Transverse colon (tissue), 4 donors: ENCODE measurements at places on chromosomes 5 and 9. TPM values are rescaled to one million over a fixed set of nuclear protein-coding genes. Genes with fewer than 3 reads are reported as not detected.
A peak's percentile ranks its signal among the peaks of the same experiment; 100 is the strongest.

DNA sequence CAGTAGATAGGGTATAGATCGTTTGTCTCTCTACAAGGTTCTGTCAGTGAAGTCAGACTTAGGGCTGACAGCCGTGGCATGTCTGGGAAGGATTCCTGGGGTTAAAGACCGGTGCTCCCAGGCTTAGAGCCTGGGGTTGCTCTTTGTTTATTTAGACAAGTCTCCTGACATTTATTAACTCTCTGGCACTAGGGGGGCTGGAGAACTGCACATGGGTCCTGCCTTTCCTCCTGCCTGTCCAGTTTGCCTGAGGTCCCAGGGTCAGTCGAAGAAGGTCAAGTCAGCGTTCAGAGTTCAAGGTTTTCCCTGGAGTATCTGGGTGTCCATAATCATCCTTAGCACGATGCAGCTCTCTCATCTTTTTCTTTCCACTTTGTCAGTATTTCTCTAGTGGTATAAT lies 5.6 kb downstream of the EGFLAM start:
- DNase-seq = no peak

DNA sequence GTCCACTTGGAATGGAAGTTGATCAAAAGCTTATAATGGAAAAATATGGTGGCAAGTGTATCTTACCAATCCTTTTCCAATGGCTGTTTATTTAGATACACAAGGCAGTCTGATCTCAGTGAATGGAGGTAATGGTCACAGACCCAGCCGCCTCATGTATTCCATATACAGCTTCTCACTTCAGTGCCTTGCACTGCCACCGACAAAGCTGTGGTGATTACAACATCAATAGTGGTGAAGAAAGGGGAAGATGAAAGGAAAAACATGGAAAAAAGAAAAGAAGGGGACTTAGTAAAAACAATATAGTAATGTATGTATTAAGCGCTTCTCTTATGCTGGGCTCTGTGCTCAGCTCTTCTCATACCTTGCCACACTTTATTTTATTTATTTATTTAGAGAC lies 297.3 kb upstream of the RASA1 start:
- DNase-seq = no peak

DNA sequence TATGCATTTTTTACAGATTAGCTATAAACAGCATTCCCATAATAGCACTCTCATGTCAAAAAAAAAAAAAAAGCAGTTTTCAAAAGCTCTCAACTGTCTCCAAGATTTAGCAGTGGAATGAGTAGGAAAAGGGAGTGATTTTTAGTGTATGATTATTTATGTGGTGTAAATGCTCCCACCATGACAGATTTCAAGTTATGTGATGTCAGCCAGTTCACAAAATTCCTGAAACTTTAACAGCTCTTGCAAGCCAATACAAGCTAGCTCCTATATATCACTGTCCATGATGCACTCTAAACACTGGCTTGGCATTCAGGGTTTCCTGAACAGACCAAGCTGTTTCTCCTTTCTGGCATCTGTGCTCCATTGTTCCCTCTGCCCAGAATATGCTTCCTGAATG lies 7.9 kb upstream of the ANKDD1B start:
- DNase-seq = no peak

Gene SOX30
- 0.75 TPM for total RNA-seq

Gene CFAP157
- total RNA-seq = not detected

- DNase-seq = no peak
Measured at GRCh38 chr5:66967826-66968262, 228.8 kb downstream of the CD180 start.

DNA sequence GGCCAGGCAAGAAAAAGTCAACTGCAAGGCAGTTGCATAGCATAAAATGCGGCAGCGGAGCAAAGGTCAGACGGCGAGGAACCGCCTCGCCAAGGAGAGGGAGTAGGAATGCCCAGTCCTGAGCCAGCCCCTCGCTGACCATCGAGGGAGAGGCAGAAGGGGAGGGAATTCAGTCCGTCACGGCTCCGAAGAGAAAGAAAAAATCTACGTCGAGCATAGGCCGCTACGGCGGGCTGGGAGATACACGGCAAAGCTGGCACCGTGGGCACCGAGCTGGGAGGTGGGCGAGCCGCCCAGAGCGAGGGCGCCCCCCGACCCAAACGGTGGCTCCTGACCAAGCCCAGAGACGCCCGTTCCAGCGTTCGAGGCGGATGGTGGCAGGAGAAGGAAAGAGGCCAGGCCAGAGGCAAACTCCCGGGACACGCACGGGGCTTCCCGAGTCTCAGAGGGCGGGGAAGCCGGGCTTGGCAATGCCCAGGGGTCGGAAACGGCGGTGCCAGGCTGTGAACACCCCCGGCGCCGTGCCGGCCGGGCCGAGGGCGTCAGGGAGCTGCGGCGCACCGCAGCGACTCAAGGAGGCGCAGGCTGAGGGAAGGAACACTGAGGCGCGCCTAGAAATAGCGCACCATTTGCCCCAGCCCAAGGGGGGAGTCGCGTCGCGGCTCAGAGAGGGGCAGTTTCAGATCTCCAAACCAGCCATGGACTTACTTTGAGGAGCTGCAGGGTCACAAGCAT lies 518 bp downstream of the SPRY4 start:
- DNase-seq = peak; percentile 77

GRCh38 chr9:6495466-6495865 lies 82.5 kb downstream of the UHRF2 start:
- no peak for DNase-seq

DNA sequence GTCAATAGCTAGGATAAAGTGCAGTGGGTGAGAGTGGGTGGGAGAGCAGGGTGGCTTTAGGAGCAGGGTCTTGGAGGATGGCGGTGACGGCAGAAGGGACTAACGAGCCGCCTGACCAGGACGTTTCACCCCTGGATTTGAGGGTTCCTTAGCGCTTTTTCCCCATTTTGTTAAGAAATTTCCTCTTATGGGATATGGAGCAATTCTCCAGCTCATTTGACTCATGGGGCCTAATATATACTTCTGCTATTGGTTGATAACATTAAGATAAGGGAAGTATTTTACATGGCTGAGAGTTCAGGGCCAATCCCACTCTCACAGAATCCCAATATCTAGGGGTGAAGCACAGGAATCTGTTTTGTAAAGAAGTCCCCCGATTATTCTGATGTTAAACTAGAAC lies 17.6 kb downstream of the CD180 start:
- no peak for DNase-seq

Gene VLDLR
- 14.0 TPM for total RNA-seq

DNA sequence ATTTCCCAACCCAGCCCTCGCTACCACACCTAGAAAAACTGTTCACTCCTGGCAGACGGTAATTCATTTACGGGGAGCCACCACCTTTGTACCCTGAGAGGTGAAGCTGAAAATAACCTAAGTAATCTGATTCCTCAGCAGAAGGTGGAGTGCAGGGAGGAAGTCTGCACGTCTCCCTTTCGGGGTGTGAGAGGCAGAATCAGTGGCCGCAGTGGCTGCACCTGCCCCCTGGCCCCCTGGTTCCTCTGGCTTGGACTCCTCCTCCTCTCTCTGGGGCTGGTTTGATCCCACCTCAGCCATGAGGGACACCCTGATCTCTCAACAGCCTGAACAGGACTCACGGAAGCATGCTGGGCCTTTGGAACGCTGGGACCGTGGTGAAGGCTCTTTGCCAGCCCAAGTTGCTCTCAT lies 10.5 kb downstream of the TMEM174 start:
- DNase-seq = peak; percentile 79

- DNase-seq = no peak
Measured at GRCh38 chr9:8332871-8333270, 533.3 kb upstream of the DMAC1 start.

GRCh38 chr5:32949286-32949970 lies 238.3 kb downstream of the NPR3 start:
- DNase-seq = no peak

Gene CER1
- not detected for total RNA-seq

DNA sequence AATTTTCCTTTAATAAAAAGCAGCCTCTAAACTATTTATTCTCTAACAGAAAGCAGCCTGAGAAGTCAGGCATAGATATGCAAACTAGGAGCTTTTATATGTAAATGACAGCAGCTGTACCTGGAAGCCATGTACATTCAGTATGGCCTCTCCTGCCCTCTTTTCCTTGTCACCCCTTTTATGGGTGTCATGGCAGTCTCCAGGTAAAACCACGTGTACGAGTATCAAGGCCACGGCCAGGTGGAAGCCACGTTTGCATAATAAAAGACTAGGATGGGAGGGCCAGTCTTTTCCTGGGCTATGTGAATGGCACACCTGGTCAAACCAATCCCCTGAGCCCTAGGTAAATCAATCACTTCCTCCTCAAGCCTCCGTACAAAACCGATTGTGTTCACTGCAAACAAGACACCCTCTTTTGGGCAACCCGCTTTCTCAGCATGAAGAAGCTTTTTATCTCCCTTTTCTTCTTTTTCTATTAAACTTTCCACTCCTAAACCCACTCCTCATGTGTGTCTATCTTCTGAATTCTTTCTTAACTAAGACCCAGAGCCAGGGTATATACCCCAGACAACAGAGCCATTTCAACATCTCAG lies 419.5 kb upstream of the CTNND2 start:
- DNase-seq = no peak

Gene OBP2B
- total RNA-seq = not detected

Gene PKN3
- total RNA-seq = 8.1 TPM

Gene YIPF5
- 44.4 TPM for total RNA-seq

DNA sequence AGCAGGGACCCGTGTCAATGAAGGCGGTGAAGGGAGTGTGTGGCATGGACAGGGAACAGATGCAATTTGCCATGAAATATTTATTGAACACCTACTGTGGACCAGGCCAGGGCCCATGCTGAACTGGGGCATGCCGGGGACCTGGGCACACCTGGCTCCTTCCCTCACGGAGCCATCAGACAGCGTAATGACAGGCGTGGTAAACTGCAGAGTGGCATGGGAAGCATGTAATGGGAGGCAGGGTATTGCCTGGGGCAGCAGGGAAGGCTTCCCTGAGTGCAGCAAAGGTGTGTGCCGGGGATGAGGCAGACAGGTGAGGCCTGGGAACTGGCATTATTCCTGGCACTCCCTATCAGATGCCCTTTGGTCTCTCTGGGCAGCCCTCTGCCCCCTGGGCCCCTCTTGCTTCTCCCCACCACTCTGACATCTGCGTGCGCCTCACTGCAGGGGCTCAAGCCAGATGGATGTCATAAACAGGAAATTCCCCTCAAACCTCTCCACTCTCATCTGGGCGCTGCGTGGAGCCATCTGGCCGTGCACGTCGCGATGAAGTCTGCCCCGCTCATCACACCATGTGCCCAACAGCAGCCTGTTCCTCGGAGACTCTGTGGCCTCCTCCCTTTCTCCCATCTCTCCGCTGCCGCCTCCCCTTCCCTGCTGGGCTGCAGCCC lies 67.6 kb downstream of the HMCN2 start:
- no peak for DNase-seq

DNA sequence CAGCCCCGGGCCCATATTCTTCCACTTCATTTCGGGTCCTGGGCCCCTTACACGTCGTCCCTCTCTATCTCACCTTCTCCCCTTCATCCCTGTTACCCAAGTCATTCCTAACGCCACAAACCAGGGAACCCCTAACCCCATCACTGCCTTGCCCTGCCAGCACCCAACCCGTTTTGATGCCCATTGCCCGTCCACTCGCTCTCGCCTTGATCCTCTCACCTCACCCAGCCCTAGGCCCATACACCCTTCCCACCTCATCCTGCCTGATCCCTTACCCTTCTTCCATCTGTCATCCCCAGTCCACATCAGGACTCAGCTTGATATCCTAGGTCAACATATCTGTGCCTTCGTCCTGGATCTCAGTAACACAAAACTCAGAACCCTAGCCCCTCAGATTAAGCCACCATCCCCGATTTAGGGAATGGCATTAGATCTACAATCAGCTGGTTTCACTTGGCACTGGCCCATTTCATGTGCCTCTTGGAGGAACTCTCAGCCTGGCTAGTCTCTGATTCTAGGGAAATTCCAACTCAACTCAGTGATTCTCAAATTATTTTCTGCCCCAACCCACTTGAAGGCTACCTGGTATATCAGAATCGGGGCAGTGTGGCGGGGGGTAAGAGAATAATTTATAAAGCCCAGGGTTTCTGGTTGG lies 489 bp downstream of the CHMP5 start:
- peak; percentile 20 for DNase-seq

Gene FOXD4L3
- not detected for total RNA-seq

GRCh38 chr5:158951436-158952247 lies 148.1 kb downstream of the EBF1 start:
- no peak for DNase-seq

DNA sequence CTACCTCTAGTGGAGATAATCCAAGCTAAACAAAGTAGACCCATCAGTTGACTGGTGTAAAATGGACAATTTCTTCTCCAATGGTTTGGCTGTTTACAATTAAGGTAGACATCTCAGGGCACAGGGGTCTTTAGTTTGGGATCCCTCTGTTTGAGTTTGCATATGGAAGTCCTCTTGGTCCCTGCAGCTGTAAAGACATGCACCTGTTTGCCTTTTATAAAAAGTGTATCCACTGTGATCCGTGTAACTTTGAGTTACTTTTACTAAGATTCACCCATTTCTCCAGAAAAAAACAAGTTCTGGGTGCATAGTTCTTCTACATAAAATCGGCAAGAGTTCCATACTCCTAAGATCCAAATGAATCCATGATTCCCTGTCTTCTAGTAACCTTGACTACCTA lies 374.7 kb upstream of the ADAMTS16 start:
- no peak for DNase-seq

Gene SLC36A2
- total RNA-seq = not detected

- peak; percentile 2 for DNase-seq
Measured at GRCh38 chr9:61671276-61671973, 481.6 kb downstream of the SPATA31A7 start.

GRCh38 chr5:9483779-9484178 lies 62.1 kb downstream of the SEMA5A start:
- no peak for DNase-seq

GRCh38 chr5:25345240-25345771 lies 700.5 kb upstream of the CDH10 start:
- DNase-seq = no peak

GRCh38 chr5:139199321-139199720 lies 1.2 kb upstream of the SIL1 start:
- DNase-seq = no peak

DNA sequence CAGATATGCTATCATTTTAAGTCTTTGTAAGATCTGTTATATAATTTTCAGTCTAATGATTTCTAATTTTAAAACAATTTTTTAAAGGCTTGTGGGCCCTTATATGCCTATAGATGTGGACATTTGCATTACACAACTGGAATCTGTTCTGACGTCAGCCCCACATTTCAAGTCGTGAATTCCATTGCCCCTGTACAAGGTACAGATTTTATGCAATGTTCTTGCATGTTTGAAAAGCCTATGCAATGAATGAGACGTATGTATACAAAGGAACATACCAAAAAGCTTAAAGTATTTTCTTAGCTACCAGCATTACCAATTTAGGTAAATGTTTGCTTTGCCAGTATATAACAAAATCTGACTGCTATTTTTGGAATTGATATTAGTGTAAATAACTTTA lies 77.2 kb downstream of the ITGA1 start:
- no peak for DNase-seq

Gene STPG3
- total RNA-seq = not detected
